ENCODE measurements at places on chromosomes 7 and 10. TPM values are rescaled to one million over a fixed set of nuclear protein-coding genes. Genes with fewer than 3 reads are reported as not detected.

The FFAR4 gene
- 2.3 TPM for total RNA-seq

The EVX1 gene
- total RNA-seq = 0.13 TPM

The HYAL4 gene
- total RNA-seq = not detected

The SMKR1 gene
- not detected for total RNA-seq

The TAC1 gene
- 1.5 TPM for total RNA-seq

The WEE2 gene
- total RNA-seq = not detected
